ENCODE measurements at places on chromosomes 3 and 15.

GRCh38 chr15:70569714-70570231 is 193.6 kb downstream of the UACA start:
- no peak for DNase-seq

DNA sequence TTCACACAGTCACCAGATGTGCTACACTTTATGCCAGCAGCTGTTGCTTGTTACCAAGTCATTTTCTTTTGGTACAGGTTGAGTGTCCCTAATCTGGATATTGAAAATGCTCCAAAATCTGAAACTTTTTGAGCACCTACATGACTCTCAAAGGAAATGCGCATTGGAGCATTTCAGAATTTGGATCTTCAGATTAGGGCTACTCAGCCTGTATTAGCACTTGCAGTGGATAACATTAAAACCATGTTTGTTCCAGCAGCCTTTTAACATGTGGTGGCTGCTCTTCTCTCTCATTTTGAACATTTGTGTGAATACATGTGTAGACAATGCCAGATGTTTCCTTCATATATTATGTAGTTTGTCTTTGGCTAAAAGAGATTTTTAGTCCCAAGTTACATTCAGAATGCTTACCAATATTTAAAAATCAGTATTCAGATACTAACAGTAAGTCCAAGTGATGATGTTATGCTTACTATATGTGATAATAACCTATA is 230.9 kb upstream of the UBE2E1 start:
- no peak for DNase-seq

- no peak for DNase-seq
Observed at GRCh38 chr3:127450331-127450730, 140.2 kb downstream of the TPRA1 start.

DNA sequence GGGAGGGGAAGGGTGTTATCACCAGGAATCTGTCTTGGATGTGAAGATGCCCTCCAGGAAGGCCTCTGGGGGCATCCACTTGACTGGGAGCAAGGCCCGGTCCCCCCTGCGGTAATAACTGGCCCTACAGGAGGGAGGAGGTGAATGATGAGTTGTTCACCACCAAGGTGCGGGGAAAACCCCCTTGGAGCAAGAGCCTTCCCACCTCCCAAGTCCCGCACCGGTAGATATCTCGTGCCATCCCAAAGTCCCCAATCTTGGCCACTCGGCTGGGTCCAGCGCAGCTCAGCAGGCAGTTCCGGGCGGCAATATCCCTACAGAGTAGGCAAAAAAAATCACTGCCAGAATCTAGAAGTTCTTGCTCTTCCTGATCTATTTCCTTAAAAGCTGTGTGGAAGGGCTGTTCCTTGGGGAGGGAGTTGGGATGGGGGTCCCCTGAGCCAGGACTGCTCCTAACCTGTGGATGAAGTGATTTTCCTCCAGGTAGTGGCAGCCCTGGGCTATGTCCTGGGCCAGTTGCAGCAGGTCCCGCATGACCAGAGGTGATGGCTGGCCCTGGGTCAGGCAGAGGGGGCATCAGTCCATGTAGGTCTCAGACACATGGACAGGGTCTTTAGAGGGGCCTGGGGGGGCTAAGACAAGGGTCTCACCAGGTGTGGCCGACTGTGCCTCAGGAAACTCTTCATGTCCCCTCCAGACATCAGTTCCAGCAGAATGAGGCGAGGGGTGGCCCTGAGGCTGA is 8.7 kb downstream of the LTK start:
- no peak for DNase-seq

GRCh38 chr3:46701181-46701939 is at the start of gene TMIE:
TMIE (plus strand) TSS chr3:46701392; CDS start chr3:46701488, 96 bp downstream.
- no peak for DNase-seq

DNA sequence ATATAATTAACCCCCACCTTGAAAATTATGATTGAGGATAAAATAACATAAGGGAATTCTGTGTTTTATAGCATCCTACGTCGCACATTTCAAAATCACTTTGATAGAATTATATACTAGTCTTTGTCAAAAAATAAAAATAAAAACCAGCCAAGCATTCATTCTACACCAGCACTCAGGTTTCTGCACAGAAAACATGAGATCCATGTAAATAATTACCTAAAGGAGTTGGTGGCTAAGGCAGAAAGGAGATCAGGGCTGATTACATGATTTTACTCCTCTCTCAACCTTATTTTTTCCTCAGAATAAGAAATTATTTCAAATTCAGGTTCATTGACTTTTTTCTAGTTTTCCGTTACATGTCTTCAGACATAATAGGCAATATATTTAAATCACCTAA is 194.5 kb downstream of the PLCH1 start:
- no peak for DNase-seq

DNA sequence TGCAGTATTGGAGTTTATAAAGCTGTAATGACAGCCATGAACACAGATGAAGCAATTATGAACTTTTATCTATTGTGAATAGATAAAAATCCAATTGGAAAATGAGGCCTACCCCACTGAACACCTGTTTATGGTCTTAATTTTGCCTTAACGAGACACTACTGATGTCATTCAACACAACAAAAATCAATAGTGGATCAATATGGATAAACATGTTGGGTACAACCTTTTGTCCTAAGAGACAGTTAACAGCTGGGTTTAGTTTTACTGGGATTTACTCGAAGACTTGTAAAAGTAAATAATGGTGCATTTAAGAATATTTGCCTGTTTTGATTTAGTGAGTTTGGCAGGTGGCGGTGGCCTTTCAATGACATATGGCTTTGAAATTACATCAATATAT is 217.8 kb downstream of the NR1D2 start:
- DNase-seq, result no peak

GRCh38 chr15:37106490-37107001 is 6.2 kb upstream of the MEIS2 start:
- DNase-seq, result no peak

- DNase-seq, result no peak
Observed at GRCh38 chr3:94036909-94037507, 8.6 kb upstream of the STX19 start.

DNA sequence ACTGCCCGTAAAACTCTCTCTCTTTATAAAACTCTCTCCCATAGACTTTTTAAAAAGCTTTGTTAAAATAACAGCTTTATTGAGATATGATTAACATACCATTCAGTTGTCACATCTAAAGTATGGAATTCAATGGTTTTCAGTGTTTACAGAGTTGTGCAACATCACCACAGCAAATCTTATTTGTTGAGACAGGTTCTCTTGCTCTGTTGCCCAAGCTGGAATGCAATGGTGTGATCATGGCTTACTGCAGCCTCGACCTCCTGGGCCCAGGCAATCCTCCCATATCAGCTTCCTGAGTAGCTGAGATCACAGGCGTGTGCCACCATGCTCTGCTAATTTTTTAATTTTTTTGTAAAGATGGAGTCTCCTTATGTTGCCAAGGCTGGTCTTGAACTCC is 35.9 kb upstream of the TRAK1 start:
- DNase-seq, result no peak

GRCh38 chr15:70197945-70198361 is 100.2 kb upstream of the TLE3 start:
- no peak for DNase-seq

DNA sequence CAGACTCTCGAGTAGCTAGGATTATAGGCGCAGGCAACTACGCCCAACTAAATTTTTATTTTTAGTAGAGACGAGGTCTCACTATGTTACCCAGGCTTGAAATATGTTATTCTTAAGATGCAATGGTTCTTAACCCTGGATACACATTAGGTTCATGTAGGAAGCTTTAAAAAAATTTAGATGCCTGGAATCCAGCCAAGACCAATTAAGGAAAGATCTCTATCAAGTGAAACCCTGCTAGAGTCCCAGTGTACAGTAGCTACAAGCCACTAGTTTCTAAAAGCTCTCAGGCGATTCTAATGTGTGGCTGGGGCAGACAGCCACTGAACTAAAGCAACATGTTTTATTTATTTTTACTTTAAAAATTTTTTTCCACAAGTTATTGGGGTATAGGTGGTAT is 33.2 kb downstream of the TRIM69 start:
- DNase-seq, result no peak

DNA sequence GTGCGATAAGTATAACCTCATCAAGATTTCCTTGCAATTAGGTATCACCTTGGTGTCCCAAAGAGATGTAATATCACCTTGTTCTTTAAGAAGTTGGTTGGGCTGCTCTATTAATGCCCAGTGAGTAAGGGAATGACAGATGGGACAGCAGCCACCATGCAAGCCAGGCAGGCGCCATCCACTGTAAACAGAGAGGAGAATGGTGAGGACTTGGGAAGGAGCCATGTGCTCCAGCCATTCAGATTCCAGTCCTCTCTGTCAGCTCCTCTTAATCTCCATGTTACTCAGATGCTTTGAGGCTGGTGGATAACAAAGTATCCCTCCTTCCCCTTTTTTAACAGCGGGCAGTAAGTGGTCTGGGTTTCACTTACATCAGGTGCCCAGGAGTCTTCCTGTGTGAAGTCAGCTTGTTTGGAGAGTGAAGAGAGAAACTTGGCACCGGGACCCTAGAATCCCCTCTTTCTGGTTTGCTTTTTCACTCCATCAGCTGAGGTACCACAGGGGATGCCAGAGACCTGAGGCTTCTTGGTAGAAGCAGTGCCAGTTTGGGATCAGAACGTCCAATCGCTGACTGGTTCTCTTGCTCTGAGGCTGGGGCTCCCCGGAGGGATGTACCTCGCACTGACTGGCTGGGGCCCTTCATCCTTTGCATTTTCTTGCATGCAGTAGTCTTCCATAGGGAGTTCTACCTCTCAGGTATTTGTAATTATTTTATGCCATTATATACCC is 29.5 kb downstream of the SLCO3A1 start:
- no peak for DNase-seq

- no peak for DNase-seq
Observed at GRCh38 chr3:52623234-52623792, 62.4 kb downstream of the PBRM1 start.

GRCh38 chr3:28077572-28077971 is 163.8 kb upstream of the CMC1 start:
- DNase-seq, result no peak

DNA sequence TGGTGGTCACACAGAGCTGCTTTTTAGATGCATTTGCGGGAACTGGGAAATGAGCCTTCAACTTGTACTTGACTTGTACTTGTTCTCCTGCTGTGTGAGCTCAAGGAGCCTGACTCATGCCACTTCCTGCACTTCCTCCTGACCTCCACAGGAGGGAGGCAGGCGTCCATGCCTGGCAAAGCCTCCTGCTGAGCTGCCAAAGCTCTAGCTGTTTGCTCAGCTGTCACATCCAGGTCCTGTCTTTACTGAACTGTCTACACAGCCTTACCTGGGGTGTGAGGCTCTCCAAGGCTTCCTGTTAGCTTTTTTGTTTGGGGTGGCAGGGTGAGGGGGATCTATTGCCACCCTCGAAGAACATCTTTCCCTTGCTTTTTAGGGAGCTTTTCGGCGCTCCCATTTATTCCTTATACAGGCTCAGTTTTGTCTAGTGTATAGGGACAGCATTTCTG is 6.4 kb downstream of the THPO start:
- DNase-seq, result peak; percentile 19

DNA sequence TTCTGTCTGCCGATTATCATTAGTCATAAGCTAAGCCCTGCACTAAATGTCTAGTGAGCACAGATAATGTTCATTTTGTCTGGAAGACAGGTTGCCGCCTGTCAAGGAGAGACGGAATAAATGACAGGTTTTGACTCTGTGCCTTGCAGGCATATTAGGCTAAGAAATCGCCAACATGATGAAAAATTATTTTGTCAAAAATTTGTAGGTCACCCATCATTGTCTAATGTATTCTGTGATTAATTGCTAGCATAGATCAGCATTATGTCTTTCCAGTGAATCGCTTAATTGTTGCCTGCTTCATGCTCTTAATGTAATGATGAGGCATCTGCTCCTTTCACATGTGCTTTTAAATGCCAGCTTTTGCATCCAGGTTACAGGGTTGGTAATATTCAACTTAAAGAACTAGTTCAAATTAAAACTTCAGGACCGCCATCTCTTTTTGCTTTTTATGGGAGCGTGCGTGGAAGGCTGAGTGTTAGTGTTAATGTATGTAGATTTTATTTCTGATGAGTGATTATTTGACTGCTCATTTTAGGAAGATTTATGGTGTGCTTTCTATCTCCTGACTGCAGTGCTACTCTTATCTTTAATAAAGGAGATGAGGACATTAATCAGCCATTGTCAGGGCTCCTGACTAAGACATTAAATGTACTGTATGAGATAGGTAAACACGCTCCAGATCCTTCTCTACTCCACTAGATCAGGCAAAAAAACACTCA is 120.8 kb upstream of the MEIS2 start:
- no peak for DNase-seq

DNA sequence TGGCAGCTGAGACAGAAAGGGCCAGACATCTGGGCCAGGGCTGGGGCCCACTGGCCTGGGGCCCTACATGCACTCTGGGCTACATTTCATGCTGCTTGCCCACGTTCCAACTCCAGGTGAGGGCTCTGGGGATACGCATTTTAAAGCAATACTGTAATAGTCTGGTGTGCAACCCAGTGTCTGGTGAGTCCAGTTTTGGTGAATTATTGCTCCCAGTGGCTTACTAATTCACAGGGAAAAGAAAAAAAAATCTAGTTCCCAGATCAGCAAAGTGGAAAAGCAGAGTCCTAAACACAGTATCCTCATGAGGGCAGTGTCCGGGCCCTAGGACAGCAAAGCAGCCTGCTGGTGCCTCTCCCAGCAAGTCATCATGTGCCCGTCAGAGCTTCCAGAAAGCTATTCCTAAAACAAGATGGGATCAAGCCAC is 82.4 kb downstream of the CCNL1 start:
- no peak for DNase-seq

- DNase-seq, result no peak
Observed at GRCh38 chr15:94951538-94951937, 720.2 kb downstream of the MCTP2 start.

- DNase-seq, result no peak
Observed at GRCh38 chr15:35987056-35987455, 441.1 kb upstream of the DPH6 start.

GRCh38 chr3:150603980-150604319 is 829 bp downstream of the SELENOT start:
- DNase-seq, result no peak

DNA sequence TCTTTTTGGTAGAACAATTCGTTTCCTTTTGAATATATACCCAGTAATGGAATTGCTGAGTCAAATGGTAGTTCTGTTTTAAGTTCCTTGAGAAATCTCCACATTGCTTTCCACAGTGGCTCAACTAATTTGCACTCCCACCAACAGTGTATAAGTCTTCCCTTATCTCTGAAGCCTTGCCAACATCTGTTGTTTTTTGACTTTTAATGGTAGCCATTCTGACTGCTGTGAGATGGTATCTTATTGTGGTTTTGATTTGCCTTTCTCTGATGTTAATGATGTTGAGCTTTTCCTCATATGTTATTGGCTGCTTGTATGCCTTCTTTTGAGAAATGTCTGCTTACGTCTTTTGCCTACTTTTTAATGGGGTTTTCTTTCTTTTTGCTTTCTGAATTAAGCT is 270.6 kb upstream of the MEIS2 start:
- DNase-seq, result no peak

Measured in KG1 (cell line).